ENCODE measurements at places on chromosomes 11 and 22. TPM values are rescaled to one million over a fixed set of nuclear protein-coding genes. Genes with fewer than 3 reads are reported as not detected.

Gene RAG2
- not detected for total RNA-seq

- DNase-seq, result no peak
Measured at GRCh38 chr11:2518983-2519340, 74.2 kb downstream of the KCNQ1 start.

- DNase-seq, result no peak
Measured at GRCh38 chr11:100808904-100809491, 121.9 kb downstream of the ARHGAP42 start.

DNA sequence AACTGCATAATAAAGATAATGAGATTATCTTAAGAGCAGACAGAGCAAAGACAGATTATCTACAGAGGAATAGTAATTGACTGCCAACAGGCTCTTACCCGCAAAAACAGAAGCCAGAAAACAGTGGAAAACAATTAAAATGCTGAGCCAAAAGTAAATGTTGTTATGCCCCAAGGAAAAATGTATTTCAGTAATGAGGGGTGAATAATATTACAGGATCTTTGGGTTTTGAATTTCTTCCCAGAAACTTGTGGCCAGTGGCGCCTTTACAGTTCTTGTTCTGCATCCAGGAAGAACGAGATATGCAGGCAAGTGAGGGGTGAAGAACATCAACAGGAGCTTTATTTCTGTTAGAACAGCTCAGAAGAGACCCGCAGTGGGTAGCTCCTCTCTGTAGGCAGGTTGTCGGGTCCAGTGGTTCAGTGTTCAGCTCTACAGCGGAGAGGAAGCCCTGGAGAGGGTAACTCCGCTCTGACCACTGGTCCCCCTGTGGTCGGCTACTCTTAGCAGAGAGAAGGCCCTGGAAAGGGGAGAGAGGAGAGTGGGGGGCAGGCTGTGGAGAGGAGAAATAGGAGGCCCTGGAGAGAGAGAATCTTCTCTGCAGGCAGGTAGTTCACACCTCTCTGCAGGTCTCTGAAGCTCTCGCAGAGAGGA lies 51.8 kb upstream of the SC5D start:
- DNase-seq, result no peak

GRCh38 chr11:38392176-38392575 lies 1794.1 kb upstream of the RAG2 start:
- DNase-seq, result peak; percentile 21

- no peak for DNase-seq
Measured at GRCh38 chr11:117194267-117194666, 4.9 kb upstream of the TAGLN start.

DNA sequence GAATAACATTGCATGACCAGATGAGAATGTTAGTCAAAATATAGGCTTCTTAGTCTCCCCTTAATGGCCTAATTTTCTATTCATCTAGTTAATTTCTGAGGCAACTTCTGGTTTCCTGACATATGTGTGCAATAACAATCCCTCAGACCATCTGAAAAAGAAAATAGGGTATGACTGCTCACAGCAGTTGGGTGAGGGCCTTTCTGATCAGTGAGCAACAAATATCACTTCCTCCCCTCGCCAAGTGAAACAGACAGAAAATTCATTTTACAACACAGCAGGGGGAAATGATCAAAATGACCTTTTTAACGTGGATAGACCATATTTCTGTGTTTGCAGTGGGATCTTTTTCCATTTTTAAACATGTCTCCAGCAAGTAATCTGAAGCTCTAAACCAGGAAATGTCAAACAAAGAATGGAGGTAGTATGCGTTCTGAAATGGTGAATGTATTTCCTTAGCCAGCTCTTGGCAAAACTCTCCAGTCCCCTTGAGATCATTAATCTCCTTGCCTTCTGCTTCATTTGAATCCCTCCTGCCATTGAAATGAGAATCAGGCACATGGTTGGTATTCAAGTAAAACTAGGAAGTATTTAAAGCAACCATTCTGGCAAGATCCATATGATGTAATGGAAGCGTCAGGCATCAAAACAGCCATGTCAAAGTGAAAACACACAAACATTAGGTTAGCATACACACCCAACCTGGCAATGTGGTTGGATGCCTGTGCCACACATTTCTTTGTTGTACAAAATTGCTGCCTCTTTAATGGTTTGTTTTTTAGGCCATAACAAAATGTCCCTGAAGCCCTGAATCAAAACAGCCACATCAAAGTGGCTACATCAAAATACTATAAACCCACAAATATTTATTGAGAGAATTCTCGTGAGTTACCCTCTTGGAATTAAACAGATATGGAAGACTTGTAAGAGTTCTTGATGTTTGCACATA lies 100.1 kb downstream of the SLC1A2 start:
- no peak for DNase-seq

DNA sequence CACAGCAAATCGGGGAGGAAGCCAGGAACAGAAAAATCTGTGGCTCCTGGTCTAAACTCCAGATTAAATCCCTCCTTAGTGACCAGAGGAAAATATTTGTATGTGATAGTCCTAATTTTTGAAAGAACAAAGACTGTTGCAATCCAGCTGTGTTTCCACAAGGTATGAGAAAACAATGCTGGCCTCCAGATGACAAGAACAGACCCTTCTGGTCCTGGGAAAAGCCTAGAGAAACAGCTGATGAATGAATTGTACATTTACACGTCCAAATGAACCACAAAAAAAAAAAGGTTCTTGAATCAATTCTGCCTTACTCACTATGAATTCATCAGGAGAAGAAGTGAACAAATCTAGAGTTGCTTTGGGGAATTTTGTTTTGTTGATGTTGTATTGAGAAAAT lies 63.7 kb downstream of the ETS1 start:
- peak; percentile 33 for DNase-seq

DNA sequence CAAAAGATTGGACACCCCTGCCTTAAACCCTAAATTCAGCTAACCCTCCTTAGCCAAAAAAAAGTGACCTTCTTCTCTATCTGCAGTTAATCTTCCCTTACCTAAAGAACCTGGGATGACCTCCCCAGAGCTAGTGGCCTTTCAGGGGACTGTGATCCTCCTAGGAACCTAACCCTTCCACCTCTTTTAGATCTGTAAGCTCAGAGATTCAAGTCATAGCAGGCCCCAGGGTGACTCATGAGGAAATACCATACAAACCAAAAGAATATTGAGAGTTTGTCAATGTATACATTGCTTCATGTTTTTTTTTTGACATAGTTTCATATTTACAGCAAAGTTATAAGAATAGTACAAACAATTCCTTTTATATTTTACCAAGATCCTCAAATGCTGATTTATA lies 38.3 kb upstream of the CXCR5 start:
- DNase-seq, result peak; percentile 85

Measured in MCF 10A (cell line).